ENCODE measurements at places on chromosomes 7 and 10.

DNA sequence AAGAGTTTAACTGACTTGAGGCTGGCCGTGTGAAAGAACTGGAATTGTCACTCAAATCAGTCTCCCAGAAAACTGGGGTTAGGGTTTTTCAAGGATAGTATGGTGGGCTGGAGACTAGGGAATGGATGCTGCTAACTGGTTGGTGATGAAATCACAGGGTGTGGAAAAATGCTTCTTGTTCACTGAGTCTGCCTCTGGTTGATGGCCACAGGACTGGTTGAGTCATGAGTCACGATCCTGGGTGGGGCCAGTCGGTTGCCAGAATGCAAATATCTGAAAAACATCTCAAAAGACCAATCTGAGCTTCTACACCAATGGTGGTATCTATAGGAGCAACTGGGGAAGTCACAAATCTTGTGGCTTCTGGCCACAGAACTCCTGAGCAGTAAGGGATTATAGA, 16.3 kb upstream of the BAMBI start:
- no peak for DNase-seq

GRCh38 chr7:42605406-42606192, 306.3 kb downstream of the C7orf25 start:
- no peak for DNase-seq

GRCh38 chr7:45147858-45148652, 9.5 kb upstream of the RAMP3 start:
- DNase-seq = no peak

DNA sequence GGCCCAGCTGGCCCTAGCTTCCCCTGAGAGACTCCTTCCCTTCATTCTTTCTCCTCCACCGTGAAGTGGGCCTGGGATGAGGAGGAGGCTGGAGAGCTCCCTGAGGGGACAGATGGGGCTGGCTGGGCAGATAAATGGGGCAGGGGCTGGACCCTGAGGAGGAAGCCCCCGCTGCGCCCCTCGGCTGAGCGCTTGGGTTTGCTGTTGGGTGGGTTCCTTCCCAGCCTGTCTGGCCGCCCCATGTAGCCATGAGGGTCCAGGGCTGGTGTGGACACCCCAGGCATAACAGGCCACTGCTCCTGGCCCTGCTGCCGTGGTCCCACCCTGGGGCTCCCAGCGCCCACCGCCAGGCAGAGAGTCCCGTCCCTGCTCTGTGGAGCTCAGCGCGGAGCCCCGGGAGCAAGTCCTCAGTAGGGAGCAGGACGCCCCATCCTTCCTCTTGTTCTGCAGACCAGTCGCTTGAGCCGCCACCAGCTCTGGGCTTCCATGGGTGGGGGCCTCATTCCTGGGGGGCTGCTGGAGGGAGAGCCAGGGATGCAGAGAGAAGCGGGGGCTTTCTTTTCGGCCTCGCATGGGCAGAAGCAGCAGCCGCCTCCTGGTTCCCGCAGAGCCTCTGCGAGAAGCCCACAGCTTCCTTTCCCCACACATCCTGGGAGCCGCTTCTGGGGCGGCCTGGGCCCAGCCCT, 266.4 kb upstream of the TCERG1L start:
- DNase-seq = no peak

- DNase-seq = peak; percentile 33
Measured at GRCh38 chr7:99928994-99929729, at the start of gene GJC3. Gene GJC3, minus strand, starts transcription at chr7:99929620. Its CDS starts 0 bp downstream, at chr7:99929620.

- no peak for DNase-seq
Measured at GRCh38 chr7:159040912-159041711, 103.6 kb downstream of the VIPR2 start.

GRCh38 chr7:107744345-107744750, 406 bp downstream of the CBLL1 start:
- no peak for DNase-seq

GRCh38 chr10:77500754-77501151, 136.9 kb downstream of the KCNMA1 start:
- DNase-seq = no peak

DNA sequence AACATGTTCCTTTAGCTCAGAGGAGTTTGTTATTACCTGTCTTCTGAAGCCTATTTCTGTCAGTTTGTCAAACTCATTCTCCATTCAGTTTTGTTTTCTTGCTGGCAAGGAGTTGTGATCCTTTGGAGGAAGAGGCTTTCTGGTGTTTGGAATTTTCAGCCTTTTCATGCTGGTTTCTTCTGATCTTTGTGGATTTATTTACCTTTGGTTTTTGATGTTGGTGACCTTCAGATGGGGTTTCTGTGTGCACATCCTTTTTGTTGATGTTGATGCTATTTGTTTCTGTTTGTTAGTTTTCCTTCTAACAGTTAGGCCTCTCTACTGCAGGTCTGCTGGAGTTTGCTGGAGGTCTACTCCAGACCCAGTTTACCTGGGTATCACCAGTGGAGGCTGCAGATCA, 118.6 kb downstream of the PPP1R9A start:
- DNase-seq = no peak

GRCh38 chr7:78852951-78853350, 600.5 kb downstream of the MAGI2 start:
- no peak for DNase-seq

- no peak for DNase-seq
Measured at GRCh38 chr10:107913317-107914294, 749.1 kb upstream of the SORCS1 start.

GRCh38 chr10:132500781-132501415, 36.7 kb upstream of the INPP5A start:
- DNase-seq = no peak

DNA sequence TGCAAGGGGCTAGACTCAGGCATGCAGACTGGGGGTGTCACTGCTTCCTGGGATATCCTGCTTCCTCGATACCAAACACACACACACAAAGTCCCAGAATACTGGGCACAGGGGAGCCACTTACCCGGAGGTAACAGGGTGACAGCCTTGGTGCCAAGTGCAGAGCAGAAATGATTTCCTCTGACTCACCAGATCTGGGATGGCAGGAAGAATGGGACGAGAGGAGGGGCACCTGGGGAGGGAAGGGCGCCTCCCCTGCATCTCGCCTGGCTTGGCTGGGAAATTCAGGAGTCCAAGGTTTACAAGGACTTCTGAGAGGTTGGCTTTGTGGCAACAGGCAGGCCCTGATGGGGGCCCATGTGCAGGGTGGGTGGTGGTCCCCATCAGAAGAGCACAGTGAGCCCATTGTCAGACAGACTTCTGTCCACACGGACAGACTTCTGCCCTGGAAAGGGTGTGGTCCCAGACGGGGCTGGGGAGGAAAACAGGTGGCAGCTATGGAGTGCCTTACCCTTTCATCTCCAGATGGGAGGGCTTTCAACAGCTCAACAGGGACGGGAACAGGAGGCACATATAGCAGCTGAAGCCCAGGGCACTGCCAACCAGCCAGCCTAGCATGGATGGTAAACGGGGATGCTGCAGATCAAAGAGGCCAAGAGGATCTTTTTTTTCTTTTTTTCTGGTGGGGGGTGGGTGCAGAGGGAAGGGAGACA, 9.7 kb upstream of the CCL24 start:
- no peak for DNase-seq

GRCh38 chr10:80447436-80448190, 6.5 kb upstream of the TSPAN14 start:
- no peak for DNase-seq

DNA sequence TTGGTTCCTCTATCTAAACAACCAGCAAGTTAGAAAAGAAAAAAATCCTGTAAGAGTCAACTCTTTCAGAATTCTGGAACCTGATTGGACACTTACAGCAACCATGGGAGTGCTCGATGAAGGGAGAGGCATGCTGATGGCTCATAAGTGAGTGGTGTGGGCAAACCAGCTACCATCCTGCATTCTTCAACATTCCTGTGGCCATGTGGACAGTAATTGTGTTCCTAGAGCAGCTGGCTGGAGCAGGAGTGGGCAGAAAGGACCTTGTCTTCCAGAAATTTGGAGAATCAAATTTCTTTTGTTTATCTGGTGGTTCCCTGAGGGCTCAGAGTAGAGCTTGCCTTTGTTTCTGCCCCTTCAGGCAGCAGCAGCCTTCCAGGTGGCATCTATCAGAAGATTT, 22.5 kb upstream of the MYL7 start:
- no peak for DNase-seq

GRCh38 chr10:122487174-122487765, 25.9 kb downstream of the HTRA1 start:
- DNase-seq = no peak

GRCh38 chr7:133434246-133434865, 181.5 kb downstream of the EXOC4 start:
- DNase-seq = no peak

All from uterus (tissue), 4 donors.